ENCODE measurements at places on chromosomes 13 and 19.
A peak's percentile ranks its signal among the peaks of the same experiment; 100 is the strongest.

- no peak for DNase-seq
These were observed 24.2 kb downstream of the MIPEP start for GRCh38 chr13:23865026-23865425.

DNA sequence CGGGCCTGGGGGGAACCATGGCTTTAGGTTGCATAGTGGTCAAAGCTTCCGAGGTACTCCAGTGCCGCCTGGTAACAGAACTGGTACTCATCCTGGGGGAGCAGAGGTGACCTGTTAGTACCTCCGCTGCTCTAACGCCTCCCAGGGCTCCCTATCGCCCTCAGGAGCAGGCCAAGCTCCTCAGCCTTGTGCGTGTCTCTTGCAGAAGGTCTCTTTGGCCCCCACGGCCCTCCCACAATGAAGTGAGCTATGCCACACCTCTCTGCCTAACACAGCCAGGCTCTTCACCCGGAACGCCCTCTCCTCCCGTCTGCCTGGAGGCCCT, 133.9 kb downstream of the PTPRS start:
- no peak for DNase-seq

- no peak for DNase-seq
These were observed 913 bp downstream of the MZF1 start for GRCh38 chr19:58572026-58572817.

DNA sequence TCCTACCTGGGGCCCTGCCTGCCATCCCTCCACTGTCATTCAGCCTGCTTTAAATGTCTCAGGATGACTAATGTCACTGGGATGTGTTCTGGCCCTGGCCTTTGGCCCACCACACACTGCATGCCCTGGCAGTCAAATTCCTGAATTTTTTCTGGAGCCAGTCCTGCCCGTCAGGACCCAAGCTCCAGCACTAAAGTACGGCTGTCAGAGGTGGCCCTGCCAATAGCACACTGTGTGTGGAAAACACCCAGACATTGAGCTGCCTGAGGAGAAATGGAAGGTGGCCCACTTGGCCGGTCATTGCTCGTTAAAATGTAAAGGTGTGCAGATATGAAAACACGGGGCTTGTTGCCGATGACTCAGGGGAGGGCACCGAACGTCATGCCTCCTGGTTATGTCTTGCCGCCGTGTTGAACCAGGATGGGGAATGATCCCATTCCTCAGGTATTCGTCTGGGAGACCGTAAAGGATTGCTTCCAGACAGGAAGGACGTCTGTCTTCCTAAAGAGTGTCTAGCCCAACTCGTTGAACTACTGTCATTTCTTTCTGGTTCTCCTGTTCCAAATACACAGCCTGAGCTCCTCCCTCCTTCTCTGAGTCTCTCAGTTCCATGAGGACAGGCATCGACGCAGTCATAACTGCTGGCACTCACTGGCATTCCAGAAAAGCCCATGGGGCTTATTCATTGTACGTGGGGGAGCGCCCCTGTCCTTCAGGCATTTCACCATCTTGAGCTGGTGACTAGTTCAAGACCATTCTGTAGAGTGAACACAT, 40.6 kb downstream of the COL4A2 start:
- DNase-seq = no peak

- peak; percentile 10 for DNase-seq
These were observed 47.4 kb upstream of the RCBTB2 start for GRCh38 chr13:48580185-48580803.

- DNase-seq = no peak
These were observed 78.3 kb downstream of the CYSLTR2 start for GRCh38 chr13:48731957-48732569.

GRCh38 chr13:112066624-112067004, 335 bp upstream of the SOX1 start:
- peak; percentile 87 for DNase-seq

DNA sequence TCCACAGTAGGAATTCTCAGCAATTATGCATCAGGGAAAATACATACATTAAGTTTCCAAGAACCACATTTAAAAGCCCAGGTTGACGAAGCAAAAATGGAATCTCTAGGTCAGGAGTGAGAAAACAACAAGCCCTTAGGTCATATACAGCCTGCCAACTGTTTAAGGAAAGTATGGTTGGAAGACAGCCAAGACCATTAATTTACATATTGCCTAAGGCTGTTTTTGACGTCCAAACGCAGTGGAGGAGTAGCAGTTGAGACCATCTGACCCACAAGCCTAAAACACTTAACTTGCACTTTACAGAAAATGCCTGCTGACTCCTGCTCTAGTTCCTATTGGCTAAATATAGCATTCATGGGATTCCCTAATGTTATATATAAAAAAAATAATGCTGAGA, 299.0 kb downstream of the ITGBL1 start:
- DNase-seq = peak; percentile 67

DNA sequence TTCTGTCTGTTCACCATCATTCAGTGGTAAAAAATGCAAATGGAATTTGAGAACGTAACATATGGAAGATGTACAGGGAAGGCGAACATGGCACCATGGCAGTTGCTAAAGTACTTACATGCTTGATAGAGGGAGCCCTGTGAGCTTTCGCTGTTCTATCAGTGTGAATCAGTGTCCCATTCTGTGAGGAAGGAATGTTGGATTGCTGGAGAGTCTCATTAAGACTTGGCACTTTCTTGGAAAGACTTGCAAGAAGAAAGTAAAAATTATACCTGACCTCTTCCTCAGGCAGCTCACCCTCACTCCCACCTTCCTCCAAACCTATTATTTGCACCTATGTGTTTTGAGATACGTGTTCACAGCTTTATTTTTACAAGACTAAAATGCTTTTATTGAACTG, 43.5 kb downstream of the FREM2 start:
- DNase-seq = no peak

DNA sequence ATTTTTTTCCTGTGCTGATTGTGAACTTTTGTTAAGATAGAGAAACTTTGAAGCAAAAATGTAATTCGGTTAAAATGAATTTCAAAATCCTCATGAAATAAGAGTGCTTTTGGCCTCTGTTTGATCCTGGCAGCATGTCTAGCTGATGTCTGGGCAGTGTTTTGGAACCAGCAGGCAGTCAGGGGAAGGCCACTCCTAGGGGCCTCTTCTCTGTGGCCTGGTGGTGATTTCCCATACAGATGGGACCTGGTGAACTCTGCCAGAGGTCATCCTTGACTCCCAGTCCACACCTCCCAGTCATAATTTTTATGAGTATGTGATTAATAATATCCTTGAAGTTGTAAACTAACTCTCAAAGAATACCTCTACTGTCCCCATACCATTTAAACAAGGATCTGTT, 226.6 kb downstream of the PCCA start:
- DNase-seq = no peak

DNA sequence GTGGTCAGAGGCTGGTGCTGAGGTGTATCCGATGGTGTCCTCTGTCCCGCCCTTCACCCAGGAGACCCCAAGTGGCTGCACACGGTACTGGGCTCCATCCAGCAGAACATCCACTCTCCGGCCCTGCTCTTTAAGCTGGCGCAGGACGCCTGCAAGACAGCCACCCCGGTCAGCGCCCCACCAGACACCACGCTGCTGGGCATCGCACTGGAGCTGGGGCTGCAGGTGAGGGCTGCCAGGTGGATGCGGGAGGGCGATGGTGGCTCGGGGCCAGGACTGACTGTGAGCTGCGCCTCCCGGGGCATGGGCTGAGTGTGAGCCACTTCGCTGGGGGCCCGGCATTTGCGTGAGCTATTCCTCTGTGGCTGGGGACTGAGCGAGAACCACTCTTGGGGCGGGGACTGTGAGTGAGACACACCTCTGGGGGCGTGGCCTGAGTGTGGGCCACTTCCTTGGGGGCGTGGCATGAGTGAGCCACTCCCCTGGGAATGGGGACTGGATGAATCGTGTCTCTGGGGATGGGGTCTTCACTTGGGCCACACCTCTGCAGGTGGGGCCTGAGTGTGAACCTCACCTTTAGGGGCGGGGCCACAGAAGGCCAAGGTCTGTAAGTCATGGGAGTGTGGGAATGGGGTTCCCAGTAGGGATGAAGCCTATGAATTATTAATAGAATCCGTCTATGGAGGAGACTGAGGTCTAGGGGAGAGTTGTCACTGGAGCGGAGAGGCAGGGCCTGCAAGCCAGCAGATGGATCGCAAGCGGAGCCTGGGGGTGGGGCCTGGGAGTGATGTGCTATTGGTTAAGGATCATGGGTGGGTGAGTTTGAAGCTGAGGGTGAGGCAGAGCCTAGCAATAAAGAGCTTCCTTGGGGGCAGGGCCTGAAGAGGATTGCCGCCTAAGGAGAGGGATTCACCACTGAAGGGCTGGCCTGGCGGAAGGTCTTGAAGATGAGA, 30.5 kb downstream of the ZSWIM4 start:
- DNase-seq = peak; percentile 21

GRCh38 chr19:56834564-56835375, 5.8 kb downstream of the PEG3 start:
- no peak for DNase-seq

DNA sequence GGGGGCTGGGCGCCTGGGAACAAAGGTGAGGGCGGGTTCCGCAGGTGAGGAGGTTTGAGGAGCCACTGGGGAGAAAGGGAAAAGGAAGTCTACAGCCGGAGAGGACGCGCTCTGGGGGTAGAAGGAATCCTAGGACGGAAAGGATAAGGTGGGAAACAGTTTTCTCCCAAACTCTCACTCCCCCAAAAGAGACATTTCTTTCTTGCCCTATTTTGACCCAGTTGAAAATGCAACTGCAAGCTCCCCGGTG, 651 bp upstream of the POLR1D start:
- no peak for DNase-seq

GRCh38 chr19:7920519-7921301, 572 bp downstream of the SNAPC2 start:
- DNase-seq = peak; percentile 97

GRCh38 chr13:64371461-64371860, 2858.7 kb downstream of the PCDH9 start:
- DNase-seq = no peak

DNA sequence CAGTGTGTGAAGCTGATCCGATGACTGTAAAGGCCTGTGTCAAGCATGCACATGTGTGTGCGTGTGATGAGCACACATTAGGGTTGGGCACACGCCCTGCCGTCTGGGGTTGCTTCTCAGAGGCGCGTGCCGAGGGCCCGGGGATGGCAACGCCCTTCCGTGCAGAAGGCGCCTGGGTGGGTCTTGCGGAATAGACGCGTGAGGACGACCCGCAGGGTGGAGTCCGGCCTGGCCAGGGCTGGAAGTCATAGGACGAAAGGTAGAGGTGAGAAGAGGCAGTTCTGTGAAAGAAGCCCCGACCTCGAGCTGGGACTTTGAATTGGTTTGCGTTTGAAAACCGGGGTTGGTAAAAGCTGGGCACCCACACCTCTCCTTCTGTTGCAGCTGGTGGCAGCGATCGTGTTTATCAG, 35.7 kb downstream of the TMEM255B start:
- DNase-seq = no peak

DNA sequence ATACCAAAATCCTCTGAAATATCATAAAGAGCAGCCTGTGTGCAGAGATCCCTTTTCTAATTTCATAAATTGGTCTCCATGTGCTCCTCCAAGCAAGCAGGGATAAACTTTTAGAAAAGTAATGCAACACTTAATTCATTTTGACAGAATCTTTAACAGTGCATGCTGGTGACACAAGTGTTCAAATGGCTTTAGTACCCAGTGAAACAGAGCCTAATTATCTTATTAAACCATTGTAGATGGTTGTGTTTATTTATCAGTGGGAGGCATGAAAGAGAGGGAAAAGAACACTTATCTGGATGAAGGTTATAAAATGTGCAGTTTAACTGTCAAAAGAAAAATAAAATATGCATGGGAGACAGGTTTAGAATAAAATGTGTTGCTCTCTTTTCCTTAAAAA, 945.0 kb upstream of the PCDH20 start:
- no peak for DNase-seq

DNA sequence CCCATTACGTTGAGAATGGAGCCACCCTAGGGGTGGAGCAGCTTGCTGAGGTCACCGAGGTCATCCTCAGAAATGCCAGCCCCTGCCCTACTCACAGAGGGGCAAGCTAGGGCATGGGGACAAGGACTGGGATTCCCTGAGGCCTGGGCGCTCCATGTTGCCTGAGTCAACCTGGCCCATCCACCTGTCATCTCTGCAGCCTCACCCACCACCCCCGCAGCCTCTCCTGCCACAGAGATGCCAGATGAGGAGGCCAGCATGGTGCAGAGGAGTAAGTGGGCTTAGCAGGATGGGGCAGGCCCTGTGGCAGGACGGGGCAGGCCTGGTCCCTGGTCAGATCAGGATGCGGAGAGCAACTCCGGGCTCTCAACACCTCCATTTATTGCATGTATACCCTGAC, 9.5 kb downstream of the NKPD1 start:
- DNase-seq = no peak

- no peak for DNase-seq
These were observed 80.9 kb downstream of the PTPRS start for GRCh38 chr19:5259750-5260149.

- no peak for DNase-seq
These were observed 273.4 kb downstream of the NHLRC3 start for GRCh38 chr13:39311619-39312018.

GRCh38 chr19:3360421-3361383, 5.7 kb upstream of the NFIC start:
- DNase-seq = peak; percentile 68

GRCh38 chr19:33063356-33063752, 1.3 kb downstream of the RHPN2 start:
- no peak for DNase-seq

- DNase-seq = no peak
These were observed 9.6 kb downstream of the MLLT1 start for GRCh38 chr19:6270076-6270745.

GRCh38 chr19:49866933-49867782, at the start of gene PNKP:
PNKP (minus strand) TSS chr19:49867576; CDS start chr19:49867204, 372 bp downstream.
- DNase-seq = peak; percentile 94

DNA sequence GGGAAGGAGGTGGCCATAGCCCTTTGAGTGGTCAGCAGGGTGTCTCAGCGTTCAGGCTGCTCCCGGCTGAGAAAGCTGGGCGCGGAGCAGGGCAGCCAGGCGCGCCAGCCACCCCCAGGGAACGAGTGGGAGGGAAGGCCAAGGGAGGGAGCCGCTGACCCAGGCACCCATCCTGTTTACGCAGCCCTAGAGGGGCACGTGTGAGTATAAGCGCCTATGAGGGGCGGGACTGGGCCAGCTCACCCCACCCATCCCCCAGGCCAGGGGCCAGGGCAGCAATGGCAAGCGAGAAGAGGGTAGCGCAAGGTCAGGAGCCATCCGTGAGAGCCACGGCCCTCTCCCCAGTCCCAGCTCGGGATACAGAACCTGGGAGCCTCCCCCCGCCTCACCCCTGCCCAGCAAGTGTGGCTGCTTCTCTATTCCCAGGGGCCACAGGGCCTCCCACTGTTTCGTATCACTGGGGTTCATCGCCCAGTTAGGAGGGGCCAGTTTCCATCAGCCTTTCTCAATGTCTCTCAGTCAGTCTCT, 897 bp upstream of the DMKN start:
- DNase-seq = no peak

- DNase-seq = peak; percentile 46
These were observed 2.0 kb upstream of the JUNB start for GRCh38 chr19:12789098-12789903.

DNA sequence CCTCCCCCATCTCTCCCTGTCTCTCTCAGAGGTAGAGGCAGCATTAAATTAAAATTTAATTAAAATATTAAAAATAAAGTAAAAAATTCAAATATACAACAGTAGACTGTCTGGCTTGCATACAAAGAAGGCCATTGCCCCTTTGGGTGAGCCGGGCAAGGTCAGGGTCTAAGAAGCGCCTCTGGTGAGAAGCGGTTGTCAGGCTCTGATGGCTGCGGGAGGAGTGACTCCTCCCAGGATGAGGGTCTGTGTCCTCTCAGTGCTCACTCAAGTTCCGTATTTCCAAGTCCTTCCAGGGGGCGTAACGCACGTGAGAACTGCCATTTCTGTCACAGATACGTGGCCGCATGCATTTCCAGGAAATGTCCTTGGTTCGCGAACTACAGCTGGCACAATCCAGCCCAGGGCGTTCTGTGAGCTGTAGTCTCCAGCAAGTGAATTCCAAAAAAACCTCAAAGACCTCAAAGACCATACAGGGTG, 737 bp upstream of the ZNF181 start:
- peak; percentile 74 for DNase-seq

Measured in NCI-H524 (cell line).